Stimulated activated CD8-positive, alpha-beta memory T cell treated with anti-CD3 and anti-CD28 coated beads, Interleukin-15, amount 100 ng/mL, for 1 hour (primary cell): ENCODE measurements at places on chromosomes 6 and 20.

DNA sequence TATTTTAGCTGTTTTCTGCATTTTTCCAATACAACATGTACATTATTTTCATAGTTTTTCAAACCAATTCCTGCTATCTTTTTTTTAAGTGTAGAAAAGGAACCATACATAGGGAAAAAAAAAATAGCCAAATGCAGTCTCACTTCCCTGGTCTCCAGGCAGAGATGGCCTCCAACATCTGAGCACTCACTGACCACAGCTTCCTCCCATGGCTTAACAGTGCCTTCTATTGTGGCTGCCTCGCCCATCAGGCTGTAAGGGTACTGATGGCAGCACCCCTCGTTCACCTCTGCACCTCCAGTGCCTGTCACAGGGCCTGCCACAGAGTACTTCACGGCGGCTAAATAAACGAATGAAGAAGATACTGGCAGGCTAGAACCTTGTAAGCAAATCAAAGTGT, 591.1 kb downstream of the PTPRT start:
- no peak for DNase-seq

- DNase-seq, result no peak
Measured at GRCh38 chr20:37526839-37527637, 638 bp downstream of the BLCAP start.

DNA sequence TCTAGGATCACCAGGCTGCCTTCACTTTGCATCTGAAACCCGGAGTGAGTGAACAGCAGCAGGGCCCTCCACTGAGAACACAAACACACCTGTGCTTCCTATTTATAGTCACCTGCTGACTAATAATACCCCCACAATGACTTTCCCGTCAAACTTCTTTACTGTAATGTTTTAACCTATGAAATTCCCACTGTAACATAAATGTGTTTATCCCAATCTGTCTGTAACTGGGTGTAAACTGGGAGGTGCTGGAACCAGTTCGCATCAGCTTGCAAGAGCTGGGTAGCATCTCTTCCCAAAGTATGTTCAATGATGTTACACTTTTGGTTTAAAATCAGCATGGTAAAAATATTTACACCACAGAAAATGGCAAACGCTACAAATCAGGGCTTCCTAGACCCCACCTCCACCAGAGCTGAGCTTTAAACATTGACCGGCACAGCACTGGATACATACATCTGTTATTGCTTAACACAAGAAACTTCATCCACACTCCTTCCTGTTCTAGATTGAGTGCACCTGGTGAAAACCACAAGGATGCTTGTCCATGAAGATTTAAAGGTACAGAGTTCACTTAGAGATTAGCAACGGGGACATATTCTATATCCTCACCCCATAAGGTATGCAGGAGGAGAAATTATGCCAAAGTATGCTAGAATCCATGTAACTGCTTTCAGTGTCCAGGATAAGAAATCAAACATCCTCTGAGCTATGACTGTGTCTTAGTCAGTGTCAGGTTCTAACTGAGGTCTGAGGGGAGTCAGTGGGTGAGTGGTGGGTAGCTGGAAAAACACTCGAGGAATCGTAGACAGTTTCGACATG, 79.0 kb downstream of the ALDH8A1 start:
- no peak for DNase-seq

DNA sequence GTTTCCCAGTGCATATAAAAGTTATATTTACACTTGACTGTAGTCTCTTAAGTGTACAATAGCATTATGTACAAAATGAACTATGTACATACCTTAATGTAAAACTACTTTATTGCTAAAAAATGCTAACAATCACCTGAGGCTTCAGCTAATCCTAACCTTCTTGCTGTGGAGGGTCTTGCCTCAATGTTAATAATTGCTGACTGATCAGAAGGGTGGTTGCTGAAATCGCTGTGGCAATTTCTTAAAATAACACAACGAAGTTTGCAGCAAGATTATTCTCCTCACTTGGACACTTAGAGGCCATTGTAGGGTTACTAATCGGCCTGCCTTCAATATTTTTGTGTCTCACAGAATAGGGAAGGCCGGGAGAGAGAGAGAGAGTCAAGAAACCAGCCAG, 24.7 kb upstream of the MICB start:
- no peak for DNase-seq

DNA sequence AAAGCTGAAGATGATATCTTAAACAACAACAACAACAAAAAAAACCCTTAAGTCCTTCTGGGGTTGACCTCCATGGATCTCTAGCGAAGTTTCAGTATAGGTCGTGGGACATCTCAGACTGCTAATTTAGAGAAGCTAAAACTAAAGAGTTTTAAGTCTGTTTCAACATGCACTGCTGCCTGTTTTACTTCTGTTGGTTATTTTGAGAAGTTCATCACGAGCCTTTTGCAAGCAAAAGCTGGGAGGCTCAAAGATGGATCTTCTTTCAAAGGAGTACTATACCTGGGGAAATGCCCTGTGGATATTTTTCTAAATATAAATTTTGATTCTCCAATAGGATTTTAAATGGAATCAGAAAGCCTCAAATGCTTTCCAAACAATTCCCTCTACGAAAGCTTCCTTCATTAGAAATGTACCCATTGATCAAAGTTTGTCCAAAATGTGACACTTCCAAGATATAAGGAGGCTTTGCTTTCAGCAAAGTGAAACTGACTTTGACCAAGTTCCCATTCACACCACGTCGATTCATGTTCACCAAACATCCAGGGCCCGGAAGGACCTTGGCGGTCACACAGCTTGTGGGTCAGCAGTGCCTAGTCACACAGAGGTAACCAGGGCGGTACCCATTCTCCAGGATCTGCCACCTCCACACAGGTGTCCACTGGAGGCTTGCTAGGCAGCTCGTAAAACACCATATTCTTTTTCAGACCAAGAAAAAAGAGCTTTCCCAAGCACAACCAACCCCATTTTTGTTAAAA, 94.7 kb upstream of the QKI start:
- no peak for DNase-seq

DNA sequence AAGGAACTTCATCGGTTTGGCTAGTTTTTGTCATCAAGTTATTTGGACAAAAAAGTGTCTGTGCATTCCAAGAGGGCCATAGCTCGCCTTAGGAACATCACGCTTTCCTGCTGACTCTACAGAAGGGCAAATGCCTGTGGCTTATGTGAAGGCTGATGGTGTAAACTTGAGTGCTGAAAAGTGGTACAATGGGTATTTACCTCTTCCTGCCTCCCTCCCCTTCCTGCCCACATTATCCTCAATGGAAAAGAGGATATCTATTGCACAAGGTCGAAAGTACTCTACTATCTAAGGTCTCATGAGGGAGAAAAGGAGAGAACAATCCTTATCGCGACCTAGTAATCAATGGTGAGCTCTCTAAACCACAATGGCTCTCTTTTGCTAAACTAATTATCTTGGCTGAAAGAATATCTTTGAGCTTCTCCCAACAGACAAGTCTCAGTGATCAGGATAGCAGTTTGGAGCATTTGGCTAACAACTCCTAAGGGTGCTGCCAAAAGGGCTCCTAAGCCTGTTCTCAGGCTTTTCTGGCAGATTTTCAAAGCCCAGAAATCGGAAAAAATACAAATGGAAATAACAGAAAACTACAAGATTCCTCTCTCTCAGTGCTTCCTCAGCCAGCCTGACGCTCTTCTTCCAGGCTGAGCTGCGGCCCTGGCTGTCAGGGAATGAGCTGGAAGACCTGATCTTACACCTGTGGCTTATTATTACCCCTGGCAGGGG, 42.6 kb upstream of the ENPP1 start:
- DNase-seq, result no peak

DNA sequence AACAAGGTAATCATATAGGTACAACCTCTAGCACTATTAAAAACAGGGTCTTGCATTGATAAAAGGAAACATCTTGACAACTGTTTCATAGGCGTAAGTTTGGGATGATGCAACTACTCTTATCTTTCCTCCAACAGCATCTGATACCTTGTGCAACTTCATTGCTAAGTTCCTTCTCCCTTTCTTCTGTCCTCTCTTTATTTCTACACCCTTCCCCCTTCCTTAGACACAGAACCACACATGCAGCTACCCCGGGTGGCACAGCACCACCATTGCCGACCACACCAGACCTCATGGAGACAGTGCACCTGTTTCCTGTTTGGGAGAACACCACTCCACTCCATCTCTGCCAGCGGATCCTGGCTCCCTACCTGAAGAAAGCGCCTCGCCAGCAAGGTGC, 14.4 kb downstream of the MYB start:
- no peak for DNase-seq

DNA sequence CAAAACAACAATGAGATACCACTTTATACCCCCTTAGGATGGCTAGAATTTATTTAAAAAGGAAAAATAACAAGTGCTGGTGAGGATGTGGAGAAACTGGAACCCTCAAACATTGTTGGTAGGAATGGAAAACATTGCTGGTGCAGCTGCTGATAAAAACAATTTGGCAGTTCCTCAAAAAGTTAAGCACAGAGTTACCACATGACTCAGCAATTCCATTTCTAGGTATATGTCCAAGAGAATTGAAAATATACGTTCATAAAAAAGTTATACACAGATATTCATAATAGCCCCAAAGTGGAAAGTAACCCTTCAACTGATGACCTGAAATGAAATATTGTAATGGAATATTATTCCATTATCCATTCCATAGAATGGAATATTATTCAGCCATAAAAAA, 55.0 kb downstream of the CD83 start:
- DNase-seq, result no peak

DNA sequence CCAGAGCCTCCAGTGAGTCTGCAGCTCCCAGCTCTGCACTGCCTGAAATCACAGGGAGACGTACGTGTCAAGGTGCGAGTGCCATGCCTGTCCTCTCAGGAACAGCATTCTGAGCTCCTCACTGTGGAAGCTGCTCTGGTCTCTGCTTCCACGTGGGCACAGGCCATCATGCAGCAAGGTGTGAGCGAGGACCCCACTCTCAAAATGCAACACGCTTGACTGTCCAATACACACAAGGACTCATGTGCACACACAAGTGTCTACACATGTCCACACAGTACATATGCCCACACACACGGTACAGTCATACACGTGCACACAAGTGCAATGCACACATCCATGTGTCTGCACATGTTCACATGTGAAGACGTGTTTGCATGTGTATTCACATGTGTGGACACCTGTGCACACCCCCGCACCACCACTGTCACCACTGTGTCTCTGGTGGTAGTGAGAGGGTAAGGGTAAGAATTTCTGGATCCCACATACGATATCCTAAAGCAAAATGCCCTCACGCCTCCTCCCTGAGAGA, 260.5 kb downstream of the DLL1 start:
- no peak for DNase-seq

- no peak for DNase-seq
Measured at GRCh38 chr6:119384444-119384843, 34.9 kb upstream of the MAN1A1 start.
